ENCODE measurements at places on chromosomes 1 and 21.

DNA sequence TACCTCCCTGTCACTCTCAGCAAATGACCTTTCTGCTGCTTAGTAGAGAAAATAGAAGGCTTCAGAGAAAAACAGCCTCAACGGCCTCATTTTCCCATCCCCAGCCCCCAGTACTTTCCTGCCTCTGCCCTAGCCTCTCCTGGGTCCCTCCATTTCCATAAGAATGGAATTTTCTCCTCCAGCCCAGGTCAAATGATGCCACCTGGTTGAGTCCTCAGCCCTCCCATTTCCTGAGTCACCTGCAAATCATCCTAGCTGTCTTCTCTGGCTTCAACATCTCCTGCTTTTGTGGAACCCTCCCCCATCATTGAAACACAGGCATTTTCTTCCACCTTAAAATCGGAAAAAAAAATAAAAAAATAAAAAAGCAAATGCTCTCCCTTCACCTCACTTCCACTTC lies 35.1 kb downstream of the OLIG1 start:
- no peak for DNase-seq

DNA sequence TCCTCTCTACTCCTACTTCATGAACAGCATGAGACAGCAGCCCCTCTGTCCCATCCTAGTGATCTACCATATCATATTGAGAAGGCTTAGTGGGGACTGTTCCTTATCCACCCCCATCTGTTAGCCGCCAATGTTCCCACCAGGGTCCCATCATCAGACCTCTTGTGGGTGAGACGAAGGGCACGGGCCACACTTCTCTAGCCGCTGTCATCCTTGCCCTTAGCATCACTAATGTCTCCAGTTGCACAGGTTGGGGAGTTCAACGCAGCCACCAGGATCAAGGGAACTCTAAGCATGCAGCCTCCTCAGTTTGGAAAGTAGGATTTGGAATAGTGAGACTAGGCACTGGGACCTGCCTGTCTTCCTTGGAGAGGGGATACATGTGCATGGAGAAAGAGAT lies 20.1 kb downstream of the INKA2 start:
- DNase-seq, result no peak

DNA sequence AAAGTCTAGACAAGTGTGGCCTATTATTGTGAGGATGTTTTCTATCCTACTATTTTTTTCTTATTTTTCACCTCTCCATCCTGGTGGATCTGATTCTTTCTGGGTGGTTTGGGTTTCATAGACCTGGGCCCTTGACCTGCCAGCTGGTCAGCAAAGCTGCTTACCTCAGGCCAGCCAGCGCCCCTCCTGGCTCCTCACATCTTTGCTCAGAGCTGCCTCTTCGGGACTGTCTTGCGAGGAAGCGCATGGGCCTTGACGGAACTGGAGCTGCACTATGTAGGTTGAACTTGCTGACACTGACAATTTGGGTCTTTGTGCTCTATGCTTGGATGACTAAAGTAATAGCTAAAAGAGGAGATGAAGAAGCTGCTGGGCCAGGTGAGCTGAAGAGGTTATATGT lies 138.5 kb upstream of the SYT6 start:
- DNase-seq, result no peak

GRCh38 chr1:217526636-217527035 lies 104.3 kb downstream of the GPATCH2 start:
- no peak for DNase-seq

- no peak for DNase-seq
These were observed 3.6 kb upstream of the ZNF124 start for GRCh38 chr1:247175458-247175857.

DNA sequence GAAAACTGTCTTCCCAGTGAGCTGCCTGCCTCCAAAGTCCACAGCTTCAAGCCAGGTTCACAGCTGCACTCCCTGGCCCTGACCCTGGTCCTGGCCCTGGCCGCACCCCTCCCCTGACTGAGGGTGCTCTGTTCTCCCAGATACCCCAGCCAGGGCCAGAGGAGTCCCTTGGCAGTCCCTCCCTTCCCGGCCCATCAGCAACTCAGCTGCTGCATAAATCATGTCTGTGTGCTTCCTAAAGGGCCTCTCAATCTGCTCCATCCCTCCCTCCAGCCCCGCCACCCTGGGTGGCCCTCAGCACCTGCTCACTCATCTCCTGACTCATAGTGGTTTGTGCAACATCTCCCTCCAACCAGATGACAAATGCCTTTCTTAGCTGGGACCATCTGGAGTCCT lies 24.8 kb upstream of the C1orf174 start:
- DNase-seq, result no peak

DNA sequence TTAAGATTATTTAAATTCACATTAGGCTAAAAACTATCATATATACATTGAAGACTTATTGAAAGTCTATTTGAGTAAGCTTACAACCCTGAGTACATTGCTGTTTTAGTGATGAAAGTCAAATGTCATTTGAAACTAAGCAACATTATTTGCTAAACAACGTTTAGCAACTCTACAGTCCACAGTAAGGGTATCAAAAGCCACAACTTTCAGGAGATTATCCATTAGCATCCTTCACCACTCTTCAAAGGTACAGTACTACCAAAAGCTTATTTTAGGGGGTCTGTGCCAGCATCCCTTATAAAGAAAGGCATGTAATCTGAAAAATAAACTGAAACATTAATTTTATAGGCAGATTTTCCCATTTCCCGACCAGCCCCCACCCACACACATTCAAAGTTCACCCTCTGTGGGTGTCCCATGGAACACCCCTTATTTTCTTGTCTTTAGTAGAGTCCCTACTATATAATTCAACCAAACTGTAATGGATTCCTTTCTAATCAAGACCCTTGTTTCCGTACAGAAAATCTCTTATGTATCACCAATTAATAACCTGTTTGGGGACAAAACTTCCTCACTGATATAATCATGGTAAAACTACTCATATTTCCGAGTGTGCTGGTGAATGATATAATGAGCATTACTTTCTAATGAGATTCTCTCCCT lies 11.0 kb downstream of the SFPQ start:
- no peak for DNase-seq

- no peak for DNase-seq
These were observed 11.5 kb upstream of the C1orf105 start for GRCh38 chr1:172408958-172409357.

DNA sequence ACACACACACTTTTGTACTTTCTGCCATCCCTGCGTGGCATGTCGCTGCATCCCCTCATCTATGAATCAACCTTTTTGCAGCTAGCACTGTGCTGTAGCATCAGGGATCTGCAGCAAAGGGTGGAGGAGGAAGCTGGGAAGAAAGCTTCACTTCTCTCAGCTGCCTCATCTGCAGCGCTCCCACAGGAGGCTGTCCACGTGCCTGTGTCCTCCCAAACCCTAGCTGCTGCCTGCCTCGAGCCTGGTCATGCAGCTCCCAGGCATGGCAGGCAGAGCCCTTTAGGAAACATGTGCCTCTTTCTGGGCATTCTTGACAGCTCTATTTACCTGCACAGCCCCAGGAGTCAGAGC lies 262.1 kb upstream of the SGIP1 start:
- no peak for DNase-seq

DNA sequence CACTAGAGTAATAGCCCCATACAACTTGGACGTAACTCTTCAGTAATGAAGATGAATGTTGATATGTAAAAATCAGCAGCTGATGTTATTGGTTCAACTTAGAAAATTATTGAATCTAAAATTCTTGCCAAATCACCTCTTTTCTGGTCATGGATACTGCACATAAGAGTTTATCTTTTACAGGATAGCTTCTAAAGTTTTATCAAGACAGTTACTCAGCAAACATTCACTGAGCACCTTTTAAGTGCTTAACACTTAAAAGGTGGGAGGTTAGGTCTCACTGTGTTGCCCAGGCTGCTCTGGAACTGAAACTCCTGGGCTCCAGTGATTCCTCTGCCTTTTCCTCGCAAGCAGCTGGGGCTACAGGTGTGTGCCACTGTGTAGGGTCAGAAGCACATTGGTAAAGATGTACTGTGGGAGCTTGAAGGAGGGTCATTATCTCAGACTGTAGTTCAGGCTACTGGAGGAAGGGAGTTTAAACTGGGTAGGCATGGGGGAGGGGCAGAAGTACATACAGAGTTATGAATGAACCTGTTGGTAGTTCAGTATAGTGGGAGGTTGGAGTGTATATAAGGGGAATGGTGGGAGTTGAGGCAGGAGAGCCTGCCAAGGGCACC lies 2.0 kb downstream of the MPZL1 start:
- DNase-seq, result no peak

- no peak for DNase-seq
These were observed 9.8 kb upstream of the CDC20 start for GRCh38 chr1:43348809-43349593.

DNA sequence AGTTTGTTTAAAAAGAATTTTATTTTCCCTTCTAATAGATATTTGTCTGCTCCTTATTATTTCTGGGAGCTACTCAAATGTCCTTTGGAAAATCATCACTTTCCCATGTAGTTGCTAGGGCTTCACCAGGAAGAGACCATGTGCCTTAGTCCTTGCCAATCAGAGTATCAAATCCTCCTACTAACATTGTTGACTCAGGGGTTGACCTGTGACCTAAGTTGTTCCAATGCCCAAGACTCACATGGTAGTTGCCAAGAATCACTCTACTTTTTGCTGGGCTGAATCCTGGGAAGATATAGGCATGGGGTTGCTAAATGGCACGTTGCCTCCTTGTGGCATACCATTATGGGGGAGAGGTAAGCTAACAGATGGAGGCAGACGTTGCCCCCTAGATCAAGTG lies 58.2 kb upstream of the FOXD3 start:
- no peak for DNase-seq

DNA sequence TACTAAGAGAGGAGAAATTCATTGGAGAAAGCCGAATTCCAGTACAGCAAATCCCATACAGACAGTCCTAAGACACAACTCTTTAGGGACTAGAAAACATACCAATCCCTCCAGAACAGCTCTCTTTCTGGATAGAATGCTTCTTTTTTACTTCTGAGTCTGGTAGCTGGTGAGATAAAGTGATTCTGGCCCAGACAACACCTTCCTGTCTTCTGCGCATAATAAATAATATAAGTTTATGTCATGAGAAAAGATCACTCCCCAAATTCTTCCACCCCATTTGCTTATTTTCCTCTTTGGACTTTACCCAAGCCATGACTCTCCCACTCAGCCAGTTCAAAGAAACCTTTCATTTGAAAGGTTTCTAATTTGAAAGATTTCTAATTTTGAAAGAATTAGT lies 98.4 kb downstream of the EDEM3 start:
- no peak for DNase-seq

Measured in stimulated activated CD4-positive, alpha-beta T cell treated with anti-CD3 and anti-CD28 coated beads, TNF-alpha, amount 100 ng/mL, for 48 hours (primary cell).